ENCODE measurements at places on chromosomes 7 and 10.

DNA sequence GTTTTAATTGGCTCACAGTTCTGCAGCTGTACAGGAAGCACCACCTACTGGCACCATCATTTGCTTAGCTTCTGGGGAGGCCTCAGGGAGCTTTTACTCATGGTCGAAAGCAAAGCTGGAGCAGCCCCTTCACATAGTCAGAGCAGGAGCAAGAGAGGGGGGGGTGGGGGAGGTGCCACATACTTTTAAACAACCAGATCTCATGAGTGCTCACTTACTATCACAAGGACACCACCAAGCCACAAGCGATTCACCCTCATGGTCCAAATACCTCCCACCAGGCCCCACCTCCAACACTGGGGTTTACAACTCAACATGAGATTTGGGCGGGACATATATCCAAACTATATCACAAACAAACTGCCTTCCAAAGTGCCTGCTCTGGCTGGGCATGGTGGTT, 31.7 kb upstream of the SLC18A3 start:
- DNase-seq = no peak

DNA sequence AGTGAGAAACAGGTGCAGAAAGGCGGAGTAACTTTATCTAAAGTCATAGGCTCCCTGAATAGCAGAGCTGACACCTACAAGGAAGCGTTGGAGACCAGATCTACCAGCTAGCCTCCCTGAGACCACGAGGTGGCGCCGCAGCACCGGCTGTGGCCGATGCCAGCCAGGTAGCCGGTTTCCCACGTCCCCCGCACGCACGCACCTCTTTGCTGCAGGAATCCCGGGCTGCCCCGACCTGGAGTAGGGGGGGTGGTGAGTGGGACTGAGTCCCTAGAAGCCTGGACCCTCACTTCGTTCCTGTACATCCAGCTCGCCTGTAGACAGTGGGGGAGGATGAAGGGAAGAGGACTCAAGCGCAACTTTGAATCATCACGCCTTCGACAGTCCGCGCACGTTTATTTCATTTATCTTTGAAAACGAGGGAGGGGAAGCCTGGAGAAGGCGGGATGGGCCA, 3.7 kb downstream of the ELOVL3 start:
- DNase-seq = peak; percentile 79

DNA sequence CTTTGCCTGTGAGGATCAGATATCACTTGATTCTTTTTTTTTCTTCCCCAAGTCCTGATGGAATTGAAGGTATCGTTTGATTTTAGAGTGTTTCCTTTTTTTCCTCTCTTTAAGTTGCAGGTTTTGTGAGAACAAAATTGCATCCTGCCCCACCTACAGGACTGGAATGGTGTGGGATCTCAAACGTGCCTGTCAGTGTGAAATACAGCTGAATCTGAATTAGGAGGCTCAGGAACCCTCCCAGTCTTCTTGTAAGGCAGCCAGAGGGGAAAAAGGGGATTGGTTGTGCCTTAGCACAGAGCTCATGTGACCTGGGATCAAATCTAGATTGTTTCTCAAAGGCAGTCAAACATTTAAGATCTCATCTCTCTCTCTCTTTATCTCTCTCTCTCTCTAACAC, 32.7 kb upstream of the KLHL7 start:
- DNase-seq = no peak

DNA sequence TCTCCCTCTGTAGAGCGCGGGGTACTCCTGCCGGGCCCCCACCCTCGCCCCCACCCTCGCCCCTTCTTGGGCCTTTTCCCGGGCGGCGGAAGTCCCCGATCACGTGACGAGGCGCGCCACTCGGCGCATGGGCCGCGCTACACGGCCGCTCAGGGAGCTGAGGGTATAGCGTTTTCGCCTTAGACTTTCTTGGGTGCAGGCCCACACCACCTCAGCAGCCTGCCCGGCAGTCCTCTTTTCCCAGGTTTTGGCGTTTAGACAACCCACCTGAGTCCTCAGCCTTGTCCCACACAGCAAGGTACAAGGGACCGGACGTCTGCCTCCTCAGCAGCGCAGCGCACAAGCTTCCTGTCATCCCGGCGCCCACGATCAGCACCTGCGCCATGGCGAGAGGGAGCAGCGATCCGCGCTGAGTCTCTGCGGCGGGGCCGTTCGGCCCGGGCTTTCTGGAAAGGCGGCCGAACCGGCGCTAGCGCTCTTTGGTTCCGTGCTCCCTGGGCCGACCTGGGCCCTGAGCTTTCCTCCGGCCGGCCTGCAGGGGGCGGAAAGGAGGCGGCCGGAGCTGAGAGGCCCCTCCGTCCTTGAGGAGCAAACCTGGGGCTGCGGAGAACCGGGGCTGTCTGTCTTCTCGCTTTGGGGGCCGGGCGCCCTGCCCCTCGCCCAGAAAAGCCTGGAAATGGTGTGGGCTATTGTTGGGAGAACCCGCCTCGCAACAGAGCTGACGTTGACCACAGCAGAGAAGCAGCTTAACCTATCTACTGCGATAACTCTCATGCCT, at the start of gene RNLS:
Gene RNLS (minus strand): TSS at position 513 of the 778 bp plus-strand sequence.
- DNase-seq = peak; percentile 54

DNA sequence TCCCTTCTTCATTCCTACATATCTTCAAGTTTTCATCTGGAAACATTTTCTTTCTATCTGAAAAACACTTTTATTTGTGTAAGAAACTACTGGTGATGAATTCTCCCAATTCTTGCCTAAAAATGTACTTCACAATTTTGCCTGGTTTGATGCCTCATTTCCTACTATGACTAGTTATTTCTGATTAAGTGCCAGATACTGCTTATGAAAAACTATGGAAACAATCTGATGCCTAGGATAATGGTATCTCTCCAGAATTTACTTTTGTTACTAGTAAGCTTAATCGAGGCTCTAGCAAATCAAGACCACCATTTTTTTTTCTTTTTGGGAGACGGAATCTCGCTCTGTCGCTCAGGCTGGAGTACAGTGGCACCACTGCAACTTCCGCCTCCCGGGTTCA, 31.3 kb downstream of the CACUL1 start:
- DNase-seq = no peak

DNA sequence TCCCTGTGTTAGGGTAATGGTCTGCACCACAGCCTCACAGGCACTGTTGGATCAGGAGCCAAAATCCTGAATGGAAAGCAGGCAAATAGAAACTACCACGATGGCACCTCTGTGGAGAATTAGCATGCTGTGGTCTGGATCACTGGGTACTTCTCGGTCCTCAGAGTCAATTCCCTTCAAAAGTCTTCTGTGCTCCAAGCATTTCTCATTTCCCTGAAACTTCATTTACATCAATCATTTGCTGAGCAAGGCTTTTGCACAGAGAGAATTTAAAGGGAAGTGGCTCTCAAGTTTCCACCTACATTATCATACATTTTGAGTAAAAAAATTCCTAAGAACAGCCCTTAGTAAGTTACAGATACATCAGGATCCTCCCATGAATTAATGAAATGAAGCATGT, 293.9 kb upstream of the NPSR1 start:
- DNase-seq = no peak
